ENCODE measurements at places on chromosomes 12 and 14.

DNA sequence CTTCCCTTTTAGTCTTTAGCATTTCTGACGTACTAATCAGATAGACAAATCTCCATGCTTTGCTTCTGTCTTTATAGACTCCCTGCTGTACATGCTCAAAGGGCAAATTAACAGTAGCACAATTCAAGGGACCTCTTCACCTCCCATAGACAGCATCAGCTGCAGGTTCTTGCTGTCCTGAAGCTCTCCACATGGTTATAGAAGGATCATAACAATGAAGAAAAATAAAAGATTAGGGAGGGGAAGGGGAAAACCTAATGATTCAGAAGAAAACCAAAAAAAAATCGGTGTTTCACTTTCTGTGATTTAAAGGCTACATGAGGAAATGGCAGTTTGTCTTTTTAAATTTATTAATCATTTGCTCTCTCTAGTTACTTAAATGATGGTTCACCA, 155.5 kb downstream of the PTCSC3 start:
- no peak for DNase-seq

GRCh38 chr14:62117751-62118105, 355.5 kb downstream of the SNAPC1 start:
- no peak for DNase-seq

- DNase-seq = no peak
Measured at GRCh38 chr12:74043343-74043742, 494.3 kb upstream of the ATXN7L3B start.

- no peak for DNase-seq
Measured at GRCh38 chr12:85155791-85156190, 119.6 kb downstream of the LRRIQ1 start.

- DNase-seq = no peak
Measured at GRCh38 chr12:119115296-119115905, 63.3 kb upstream of the HSPB8 start.

- DNase-seq = no peak
Measured at GRCh38 chr12:97283297-97283696, 179.3 kb upstream of the RMST start.

GRCh38 chr14:104932676-104933631, 8.3 kb downstream of the PLD4 start:
- DNase-seq = peak; percentile 73

GRCh38 chr14:79735121-79735520, 476.2 kb downstream of the DIO2 start:
- DNase-seq = no peak

DNA sequence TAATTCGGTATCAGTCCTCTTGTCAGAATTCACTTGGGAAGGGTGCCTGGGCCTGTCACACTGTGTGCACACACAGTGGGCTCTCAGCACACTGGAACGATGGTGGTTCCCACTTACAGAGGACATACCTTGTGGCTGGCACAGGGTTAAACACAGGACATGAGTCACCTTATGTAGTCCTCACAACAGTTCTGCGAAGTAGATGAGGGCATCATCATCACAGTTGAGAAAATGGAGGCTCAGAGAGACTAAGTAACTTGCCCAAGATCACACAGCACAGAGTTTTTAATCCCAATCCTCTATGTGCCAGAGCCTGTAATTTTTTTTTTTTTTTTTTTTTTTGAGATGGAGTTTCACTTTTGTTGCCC, 90.7 kb downstream of the NINJ2 start:
- DNase-seq = no peak

DNA sequence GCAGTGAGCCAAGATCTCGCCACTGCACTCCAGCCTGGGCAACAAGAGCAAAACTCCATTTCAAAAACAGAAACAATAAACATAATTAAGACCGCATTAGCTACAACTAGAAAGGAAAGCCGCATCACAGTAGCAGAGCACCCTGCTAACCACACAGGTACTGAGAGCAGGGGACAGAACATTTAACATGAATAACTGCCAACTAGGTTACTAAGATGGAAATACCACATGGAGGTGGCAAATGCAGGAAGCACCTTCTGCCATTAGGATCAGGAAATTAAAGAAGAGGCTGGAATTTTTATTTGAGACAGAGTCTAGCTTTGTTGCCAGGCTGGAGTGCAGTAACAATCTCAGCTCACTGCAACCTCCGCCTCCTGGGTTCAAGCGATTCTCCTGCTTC, 41.9 kb downstream of the CDC42BPB start:
- no peak for DNase-seq

- no peak for DNase-seq
Measured at GRCh38 chr12:67765776-67766766, 117.5 kb downstream of the DYRK2 start.

DNA sequence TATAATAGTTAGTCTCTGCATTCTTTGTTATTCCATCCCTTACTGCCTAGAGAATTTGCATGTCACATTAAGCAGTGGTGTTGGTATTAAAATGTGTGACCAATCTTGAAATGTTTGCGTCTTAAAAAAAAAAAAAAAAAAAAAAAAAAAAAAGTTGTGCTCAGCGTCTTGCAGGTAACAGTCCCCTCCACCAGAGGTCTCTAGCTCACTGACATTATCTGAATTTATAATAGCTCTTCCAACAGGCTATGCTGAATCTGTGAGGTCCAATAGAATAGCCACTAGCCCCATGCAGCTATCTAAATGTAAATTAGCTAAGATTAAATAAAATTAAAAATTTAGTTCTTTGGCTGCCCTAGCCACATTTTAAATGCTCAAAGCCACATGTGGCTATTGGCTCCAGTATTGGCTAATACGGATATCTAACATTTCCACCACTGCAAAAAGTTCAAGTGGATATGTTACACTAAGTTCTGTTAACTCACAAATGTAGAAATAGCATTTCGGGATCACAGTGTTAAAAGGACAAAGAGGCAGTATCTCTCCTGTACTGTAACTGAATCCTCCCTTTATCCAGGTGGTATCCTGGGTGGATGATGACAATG, 28.7 kb downstream of the NKX2-8 start:
- DNase-seq = no peak
